Omental fat pad (tissue), 4 donors: ENCODE measurements at places on chromosomes 16 and 17. TPM values are rescaled to one million over a fixed set of nuclear protein-coding genes. Genes with fewer than 3 reads are reported as not detected.

The ALDOC gene
- total RNA-seq = 17.3 TPM

The MPP2 gene
- 1.9 TPM for total RNA-seq

The KIF2B gene
- total RNA-seq = not detected

The TBC1D3E gene
- total RNA-seq = not detected

The COL1A1 gene
- 37.4 TPM for total RNA-seq

The CA5A gene
- not detected for total RNA-seq

The TMEM114 gene
- total RNA-seq = not detected

The ALOX12 gene
- total RNA-seq = not detected

The NR1D1 gene
- total RNA-seq = 5.5 TPM

The WNT9B gene
- total RNA-seq = 1.9 TPM

The CDT1 gene
- 2.6 TPM for total RNA-seq

The ZFPM1 gene
- total RNA-seq = 0.50 TPM

The SLC16A13 gene
- 2.2 TPM for total RNA-seq

The ST6GALNAC2 gene
- total RNA-seq = 11.6 TPM

The FZD2 gene
- total RNA-seq = 0.74 TPM

The BIRC5 gene
- total RNA-seq = not detected

The GRB7 gene
- total RNA-seq = 13.0 TPM

The NOS2 gene
- 0.19 TPM for total RNA-seq

The FAM20A gene
- 55.8 TPM for total RNA-seq

The EDC4 gene
- total RNA-seq = 53.1 TPM

The CKLF gene
- total RNA-seq = 61.8 TPM

The LDHD gene
- 19.4 TPM for total RNA-seq

The EIF4A3 gene
- 218 TPM for total RNA-seq

The CSH2 gene
- total RNA-seq = not detected

The TMEM94 gene
- 66.0 TPM for total RNA-seq

The CCL7 gene
- not detected for total RNA-seq

The CLDN9 gene
- 0.24 TPM for total RNA-seq

The CD300LG gene
- total RNA-seq = 73.0 TPM

The CIBAR2 gene
- total RNA-seq = not detected

The CDIP1 gene
- 18.8 TPM for total RNA-seq

The MAPT gene
- total RNA-seq = 8.0 TPM

The ITGA2B gene
- 1.2 TPM for total RNA-seq

The SLC38A8 gene
- total RNA-seq = not detected

The SEPTIN12 gene
- not detected for total RNA-seq

The IRX3 gene
- total RNA-seq = 0.88 TPM

The PDILT gene
- not detected for total RNA-seq
